Fibroblast of the conjunctiva (primary cell): ENCODE measurements at places on chromosomes 2 and 18.

- no peak for DNase-seq
Measured at GRCh38 chr2:19702267-19702666, 199.5 kb downstream of the TTC32 start.

DNA sequence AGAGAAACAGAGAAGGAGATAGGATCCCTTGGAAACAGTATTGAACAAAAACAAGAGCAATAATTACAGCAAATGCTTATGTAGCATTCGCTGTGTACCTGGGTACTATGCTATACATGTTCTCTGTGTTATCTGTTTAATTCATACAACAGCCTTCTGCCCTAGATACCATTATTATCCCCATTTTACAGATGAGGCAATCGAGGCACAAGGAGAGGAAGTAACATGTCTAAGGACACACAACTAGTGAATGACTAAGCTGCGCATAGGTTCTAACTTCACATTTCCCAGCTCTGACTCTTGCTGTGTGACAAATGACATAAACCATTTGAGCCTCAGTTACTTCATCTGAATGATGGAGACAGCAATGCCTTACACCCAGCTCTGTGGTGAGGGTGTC lies 70.5 kb downstream of the VSNL1 start:
- DNase-seq = no peak

DNA sequence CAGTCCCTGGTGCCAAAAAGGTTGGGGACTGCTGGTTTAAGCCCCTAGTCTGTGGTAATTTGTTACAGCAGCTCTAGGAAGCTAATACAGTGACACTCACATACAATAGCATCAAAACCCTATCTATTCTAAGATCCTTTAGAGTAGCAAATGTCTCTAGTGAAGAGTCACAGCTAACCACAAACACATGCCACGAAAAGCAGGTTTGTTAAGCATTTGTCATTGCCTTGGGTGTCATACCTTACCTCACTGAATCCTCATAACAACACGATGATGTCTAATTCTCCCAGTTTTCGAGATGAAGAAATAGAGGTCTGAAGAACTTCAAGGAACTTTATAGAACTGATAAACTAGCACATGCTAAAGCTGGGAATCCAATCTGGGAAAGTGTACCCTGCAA lies 29.6 kb upstream of the RNF152 start:
- no peak for DNase-seq

DNA sequence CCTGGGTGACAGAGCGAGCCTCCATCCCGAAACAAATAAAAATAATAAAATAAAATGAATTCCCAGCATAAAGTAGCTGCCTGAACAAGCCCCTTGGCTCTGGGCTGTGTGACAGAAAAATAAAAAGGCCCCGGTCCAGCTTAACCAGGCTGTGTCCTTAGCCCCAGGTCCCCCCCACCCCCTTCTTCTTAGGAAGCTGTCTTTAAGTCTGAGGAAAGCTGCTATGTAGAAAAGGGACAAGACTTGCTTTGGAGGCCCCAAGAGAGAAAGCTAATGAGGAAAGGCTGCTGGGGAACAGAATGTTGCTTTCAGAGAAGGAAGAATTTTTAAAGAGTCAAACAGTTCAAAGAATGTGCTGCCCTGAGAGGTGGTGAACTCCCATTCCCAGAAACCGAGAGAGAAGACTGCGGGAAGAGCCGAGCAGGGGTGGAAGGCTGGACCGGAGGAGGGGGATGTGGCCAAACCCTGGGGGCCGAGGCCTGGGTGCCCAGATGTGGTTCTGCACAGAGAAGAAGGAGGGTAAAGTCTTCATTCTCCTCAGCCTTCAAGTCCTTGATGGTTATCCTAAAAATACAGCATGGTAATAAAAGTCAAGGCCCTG lies 61.9 kb downstream of the CENPO start:
- no peak for DNase-seq

DNA sequence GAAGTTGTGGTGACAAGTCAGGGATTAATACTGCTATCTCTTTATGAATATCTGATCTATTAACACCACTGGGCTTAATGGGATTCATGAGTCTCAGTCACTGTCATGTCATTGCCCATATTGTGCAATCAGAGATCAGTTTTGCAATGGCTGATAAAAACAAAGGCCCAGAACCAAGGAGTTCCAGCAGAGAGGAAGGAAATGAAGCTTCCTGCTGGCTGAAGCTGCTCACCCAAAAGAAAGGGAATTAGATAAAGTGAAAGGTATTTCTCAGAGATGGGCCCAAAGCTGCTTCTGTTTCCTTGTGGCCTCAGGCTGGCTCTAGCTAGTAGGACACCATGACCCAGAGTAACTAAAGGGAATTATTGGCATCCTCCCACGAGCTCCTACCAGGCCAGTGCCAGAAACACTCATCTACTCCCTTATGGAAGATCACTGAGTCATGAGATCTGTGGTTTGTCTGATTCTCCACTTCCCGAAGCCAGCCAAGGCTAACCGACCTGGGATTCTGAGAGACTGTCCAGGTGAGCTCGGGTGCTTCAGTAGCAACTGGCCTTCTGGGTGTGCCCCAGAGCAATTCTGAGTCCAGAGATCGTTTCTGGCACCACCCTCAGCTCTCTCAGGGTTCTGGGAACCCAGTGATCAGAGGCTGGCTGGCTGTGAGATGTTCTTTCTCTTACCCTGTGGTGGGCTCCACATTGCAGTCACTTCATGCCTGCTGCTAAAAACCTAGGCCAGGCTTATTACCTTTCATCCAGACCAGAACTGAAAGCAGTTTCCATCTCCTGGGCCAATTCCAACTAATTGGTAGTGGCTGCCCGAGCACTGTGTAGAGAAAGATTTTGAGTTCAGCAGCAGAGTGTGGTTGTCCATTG lies 129.5 kb upstream of the PELI1 start:
- DNase-seq = peak; percentile 31

GRCh38 chr2:2901384-2902345 lies 476.0 kb downstream of the EIPR1 start:
- no peak for DNase-seq

DNA sequence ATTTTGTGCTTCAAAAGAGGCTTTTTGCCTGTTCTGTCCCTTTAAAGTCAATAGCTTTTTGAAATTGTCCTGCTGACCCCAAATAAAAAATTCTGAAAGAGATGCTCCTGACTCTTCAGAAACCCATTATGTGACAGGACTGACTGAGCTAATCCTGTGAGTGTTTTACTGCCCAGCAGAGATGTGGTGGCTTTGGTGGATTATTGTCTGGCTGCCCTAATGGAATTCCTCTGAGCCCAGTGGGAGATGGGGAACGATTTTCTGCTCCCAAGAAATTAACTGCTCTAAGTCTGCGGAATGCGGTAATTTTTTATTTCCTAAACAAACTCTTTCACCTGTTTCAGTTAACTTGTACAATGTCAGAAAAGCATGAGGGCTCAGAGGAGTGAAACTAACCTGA lies 258.2 kb downstream of the IKZF2 start:
- no peak for DNase-seq

- DNase-seq = no peak
Measured at GRCh38 chr2:170576296-170576695, 138.8 kb upstream of the SP5 start.

- DNase-seq = no peak
Measured at GRCh38 chr2:160371251-160372009, 122.2 kb downstream of the RBMS1 start.

- DNase-seq = no peak
Measured at GRCh38 chr2:175359710-175360109, 178.2 kb upstream of the ATP5MC3 start.

DNA sequence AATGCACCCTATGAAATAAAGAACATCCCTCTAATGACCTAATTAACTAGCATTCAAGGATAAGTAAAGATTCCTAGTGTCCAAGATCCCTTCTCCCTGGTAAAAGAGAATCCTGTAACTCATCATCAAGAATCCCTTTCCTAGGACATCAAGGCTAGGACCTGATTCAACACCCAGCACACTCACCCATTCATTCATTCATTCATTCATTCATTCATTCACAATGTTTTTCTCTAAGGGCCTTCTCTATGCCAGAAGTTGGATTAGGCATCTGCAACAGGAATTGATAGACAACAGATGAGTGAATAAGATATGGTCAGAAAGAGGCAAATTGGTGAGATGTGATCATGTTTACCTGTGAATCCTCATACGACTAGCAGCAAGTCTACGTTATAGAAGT lies 126.8 kb downstream of the OSR1 start:
- DNase-seq = no peak

GRCh38 chr2:216503697-216504375 lies 5.2 kb downstream of the RPL37A start:
- DNase-seq = no peak

- no peak for DNase-seq
Measured at GRCh38 chr2:50135821-50136220, 896.1 kb downstream of the NRXN1 start.

DNA sequence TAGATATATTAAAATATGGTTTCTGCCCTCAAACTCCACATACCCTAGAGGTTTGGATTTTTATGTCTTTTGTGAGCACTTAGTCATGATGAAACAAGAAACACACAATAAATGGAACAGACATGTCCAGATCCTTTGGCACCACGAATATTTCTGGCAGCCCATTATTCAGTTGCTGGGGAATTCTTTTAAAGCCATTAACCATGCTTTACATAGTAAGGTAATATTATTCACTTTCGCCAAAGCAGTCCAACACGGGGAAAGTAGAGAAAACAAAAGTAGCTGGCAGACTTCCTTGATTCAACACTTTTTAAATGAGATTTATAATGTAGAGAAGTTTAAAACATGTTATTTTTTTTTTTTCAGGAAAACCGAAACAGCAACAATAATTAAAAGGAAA lies 235.4 kb downstream of the PIEZO2 start:
- DNase-seq = no peak

GRCh38 chr2:138182250-138182936 lies 218.1 kb downstream of the HNMT start:
- no peak for DNase-seq

- DNase-seq = no peak
Measured at GRCh38 chr18:23363865-23364570, 89.1 kb upstream of the RIOK3 start.

DNA sequence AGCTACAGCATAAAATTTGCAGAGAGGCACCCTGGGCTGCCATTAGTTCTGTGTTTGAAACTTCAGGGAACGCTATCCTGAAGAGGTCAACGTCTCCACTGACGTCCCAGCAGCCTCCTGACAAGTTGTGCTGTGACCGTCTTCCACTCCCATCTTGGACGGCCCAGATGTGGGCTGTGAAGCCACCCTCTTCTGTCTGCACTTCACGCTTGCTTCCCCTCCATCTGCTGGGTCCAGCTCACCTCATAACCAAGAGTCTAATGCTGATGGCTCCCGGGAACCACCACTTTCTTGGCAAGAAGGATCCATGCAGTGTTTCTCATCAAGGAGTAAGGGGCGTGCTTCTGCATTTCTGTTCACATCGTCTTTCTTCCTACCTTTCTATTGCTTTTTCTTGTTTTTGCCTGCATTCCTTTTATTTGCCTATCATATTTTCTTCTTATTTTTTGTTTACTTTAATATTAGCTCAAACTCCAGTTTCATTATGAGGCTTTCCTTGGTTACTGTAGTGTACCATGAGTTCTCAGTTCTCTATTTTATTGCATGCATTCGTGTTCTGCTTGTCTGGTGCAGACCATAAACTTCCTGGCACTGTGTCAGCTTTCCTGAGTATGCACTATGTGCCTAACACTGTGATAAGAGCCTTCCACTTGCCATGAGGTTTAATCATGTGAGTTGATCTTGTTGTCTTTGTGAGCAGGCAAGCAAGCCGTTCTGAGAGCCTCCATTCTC lies 631.8 kb upstream of the RAB6C start:
- no peak for DNase-seq

GRCh38 chr2:107398683-107399082 lies 428.0 kb upstream of the RGPD4 start:
- DNase-seq = no peak

DNA sequence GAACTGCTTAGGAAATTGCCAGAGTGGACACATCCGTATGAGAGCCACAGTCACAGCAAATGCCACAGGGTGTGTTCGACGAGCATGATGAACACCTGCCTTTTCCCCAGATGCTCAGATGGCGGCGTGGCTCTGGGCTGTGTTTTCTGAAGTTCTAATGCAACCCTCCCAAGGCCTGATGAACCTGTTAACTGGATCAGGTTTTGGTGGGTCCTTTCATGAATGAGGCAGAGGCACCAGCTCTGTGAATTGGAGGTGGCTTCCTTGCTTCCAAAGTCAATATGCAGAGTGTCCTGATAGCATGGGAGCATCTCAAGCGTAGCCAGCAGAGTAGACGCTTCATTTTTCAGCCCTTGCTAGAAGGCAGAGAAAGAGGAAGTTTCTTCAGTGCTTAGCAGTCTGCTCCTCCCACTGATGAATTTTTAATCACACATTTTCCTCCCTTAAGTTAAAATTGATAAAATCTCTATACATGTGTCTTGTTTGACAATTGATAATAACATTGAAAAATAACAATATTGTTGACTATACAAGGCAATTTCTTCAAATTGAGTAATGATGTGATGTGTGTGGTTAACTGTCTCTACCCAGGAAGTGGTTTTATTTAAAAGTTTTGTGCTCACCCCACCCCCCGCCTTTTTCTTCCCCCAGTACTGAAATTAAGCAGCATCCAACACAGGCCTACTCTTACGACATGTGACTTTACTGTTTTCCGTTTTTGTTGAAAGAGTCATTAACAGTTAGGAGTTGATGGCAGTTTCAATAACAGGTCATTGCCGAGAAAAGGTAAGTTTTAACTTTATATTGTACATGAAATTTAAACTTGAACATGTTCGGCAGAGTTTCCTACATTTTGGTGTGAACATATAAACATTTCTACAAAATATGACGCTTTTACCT lies at the start of gene ARHGAP15:
Gene ARHGAP15 (plus strand): TSS at position 739 of the 900 bp plus-strand sequence.
- DNase-seq = no peak

DNA sequence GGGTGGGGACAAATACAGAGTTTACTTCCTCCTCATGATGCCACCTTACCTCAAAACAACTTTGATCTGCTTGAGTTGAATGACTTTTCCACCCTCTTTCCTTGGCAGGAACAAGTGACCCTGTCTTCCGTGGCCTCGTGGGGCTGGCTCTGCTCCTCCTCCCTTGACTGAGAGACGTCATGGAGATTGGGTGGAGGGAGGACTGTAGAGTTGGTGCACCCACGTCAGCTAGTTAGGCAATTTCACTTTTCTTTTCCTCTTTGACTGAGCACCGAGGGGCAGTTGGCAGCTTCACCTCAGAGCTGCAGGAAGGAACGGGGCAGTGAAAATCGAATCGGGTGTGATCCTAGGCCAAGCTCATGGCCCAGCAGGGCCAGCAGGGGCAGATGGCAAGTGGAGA lies at the start of gene SP140:
Gene SP140 (plus strand): TSS at position 251 of the 400 bp plus-strand sequence. CDS start 109 bp downstream, at position 360.
- no peak for DNase-seq

DNA sequence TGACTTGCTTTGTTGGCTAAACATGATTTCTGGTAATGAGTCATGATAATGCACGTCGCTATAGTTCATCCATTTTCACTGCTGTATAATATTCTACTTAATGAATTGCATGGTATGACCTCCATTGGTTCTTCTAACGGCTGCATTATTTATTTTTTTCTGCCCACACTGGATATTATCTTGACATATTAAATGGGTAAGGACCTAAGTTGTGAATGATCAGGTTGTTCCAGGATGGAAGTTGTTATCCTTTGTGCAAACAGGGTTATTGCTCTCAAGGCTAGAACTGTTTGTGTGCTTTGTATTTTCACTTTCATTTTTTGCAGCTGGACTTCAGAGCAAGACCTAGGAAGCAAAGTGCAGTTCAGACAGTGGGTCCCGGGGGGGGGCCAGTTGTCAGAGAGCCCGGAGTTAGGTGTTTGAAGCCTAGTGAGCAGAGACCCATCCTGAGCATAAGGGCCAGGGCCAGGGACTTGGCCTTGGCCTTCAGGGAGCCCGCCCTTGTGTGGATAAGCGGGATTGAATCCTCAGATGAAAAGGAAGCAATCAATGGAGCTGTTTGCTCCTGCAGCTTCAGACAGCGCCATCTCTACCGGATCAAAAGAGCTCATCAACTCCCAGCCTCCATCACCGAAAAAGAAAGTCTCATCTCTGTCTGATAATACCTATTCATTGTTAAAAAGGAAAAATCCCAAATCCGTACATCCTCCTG lies 48.2 kb downstream of the AGAP1 start:
- no peak for DNase-seq
